ENCODE measurements at places on chromosomes 5 and 9.
A peak's percentile ranks its signal among the peaks of the same experiment; 100 is the strongest.

GRCh38 chr5:139181835-139182452 is 16.2 kb downstream of the SIL1 start:
- peak; percentile 7 for DNase-seq

GRCh38 chr9:130137081-130137640 is 35.0 kb upstream of the NCS1 start:
- no peak for DNase-seq

GRCh38 chr5:60287174-60287771 is 393.7 kb upstream of the PDE4D start:
- DNase-seq = peak; percentile 23

- DNase-seq = no peak
These were observed 1710.1 kb upstream of the CDH9 start for GRCh38 chr5:28748446-28748845.

GRCh38 chr5:10567121-10567591 is 3.3 kb downstream of the ANKRD33B start:
- DNase-seq = no peak

- DNase-seq = peak; percentile 28
These were observed 35.7 kb downstream of the TGFBI start for GRCh38 chr5:136064510-136064909.

DNA sequence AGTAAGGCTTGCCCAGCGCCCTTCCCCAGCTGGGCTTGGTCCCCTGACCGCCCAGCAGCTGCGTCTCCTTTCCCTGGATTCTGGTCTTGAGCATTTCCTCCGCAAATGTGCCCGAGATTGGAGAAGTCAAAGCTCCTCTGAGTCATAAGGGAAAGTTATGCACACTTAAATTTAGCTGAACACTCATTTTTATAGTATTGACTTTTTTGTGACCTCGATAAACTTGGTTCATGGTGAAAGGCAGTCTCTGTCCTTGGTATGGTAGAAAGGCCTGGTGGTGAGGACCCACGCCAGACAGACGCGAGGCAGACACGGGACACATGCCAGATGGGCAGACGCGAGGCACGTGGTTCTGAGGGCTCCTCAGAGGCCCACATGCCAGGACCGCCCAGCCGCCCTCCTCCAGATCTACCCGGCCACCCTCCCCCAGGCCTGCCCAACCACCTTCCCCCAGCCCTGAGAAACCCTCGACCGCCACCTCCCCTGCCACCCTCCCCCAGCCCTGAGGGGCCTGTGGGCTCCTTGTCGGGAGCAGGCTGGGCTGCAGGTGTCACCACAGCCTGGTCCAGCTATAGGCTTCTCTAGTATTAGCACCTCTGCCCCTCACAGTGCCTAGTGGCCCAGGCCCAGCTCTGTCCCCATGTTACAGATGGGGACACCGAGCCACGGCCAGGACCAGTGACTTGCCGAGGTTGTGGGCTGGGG is 60.9 kb upstream of the CACNA1B start:
- DNase-seq = no peak

- DNase-seq = no peak
These were observed 74.9 kb downstream of the CAMK4 start for GRCh38 chr5:111299067-111299481.

DNA sequence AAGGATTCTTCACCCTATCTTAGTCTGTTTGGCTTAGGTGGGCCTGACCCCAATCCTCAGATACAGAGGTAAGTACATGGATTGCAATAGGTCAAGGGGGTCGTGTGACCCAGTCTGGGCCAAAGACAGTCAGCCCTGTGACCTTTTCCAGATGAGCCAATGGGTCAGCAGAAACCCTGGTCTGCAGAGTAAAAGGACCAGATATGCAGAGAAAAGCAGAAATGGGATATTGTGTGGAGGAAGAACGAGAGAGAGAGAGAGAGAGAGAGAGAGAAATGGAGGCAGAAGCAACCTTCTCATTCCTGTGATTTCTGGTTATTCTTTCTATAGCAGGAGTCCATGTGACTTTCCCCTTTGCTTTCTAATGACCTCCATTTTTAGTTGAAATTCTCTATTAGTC is 40.4 kb upstream of the CRB2 start:
- no peak for DNase-seq

DNA sequence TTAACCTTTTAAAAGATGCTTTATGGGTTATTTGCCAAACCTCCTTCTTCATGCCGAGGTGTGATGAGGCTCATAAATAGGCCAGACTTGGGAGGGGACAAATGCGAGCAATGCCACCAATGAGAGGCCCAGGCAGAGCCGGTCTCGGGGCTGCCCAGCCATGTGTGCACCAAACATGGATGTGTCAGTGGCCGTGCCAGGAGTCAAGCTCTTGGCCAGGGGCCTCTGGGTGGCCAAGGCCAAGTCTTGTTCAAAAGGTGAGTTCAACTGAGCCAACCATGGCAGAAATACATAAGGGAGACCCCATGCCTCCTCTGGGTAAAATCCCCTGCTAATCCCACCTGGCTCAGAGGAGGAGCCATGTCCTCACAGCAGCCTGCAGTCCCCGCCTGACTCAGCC is 10.9 kb upstream of the LCN15 start:
- no peak for DNase-seq

DNA sequence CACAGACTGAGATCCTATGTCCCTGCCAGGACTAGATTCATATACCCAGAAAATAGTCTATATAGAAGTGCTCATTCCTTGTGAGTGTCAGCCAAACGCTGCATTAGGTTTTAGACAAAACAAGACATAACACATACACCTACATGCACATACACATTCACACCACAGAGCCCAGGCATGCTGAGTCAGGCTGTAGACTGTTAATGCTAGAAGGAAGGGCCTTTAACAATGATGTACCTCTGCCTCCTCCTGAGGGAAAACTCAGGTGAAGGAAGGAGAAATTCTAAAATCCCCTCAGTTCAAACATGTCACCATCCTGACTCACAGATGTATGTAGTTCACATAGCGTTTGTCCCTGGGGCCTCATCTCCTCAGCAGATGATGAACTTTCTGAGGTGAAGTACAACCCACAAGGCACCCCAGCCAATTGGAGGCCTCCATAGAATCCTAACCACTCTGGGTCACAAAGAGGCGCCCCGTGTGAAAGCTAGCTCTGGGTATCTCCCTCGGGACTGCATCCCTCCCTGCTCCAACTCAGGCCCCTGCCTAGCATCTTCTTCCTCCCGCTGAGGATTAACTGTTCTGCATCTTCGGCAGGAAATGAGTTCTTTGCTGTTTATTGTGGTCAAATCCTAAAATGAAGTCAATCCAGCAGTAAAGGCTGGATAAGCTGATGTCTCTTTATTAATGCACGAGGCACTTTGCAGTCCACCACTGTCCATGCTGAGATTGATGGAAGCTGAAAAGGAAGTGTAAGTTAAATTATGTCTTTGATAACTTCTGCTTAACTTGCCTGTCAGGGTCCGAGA is 40.8 kb upstream of the FSTL4 start:
- no peak for DNase-seq

GRCh38 chr5:131973089-131973712 is 27.7 kb upstream of the MEIKIN start:
- DNase-seq = no peak

DNA sequence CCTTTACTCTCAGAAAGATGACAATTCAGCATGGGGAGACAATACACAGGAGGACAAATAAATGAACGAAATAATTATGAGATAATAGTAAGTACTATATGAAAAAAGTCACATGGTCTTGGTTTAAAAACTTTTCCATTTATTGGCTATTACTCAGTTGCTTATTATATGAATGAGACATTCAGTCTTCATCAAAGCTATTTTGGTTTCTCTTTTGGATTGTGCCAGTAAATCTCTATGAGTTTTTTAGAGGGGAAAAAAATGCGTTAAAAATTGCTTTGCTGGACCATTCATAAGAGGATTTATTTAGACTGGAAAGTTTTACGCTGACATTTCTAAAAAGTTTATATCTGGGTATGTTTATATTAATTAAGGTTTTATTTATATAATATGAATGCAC is 137.7 kb downstream of the AOPEP start:
- DNase-seq = no peak

DNA sequence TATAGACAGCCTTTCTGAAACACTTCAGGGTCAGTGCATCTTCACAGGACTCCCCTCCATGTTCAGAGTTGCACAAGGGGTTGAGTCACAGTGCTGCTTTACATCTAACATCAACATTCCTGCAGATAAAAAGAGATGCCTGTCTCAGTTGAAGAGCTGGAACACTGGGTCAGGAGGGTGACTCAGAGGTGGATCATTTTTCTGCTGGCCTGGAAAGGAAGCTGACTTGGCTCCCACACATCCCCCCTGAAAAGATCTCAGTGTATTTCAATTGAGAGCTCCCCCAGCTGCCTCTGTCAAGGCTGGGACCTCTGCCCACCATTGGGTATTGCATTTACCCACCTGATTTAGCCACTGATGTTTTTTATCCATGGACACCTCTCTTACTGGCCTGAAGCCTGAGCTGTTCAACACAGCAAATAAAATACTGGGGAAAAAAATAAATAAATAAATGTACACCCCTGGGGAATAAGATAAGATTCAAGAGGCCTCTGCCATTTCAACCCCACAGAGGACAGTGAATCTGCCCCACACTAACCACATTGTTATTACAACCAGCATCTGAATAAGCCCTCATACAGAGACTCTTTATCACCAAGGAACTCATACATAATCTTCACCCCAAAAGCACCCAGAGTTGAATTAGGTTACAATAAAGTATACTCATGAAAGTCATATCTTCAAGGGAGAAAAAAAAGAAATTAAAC is 716.4 kb downstream of the SEMA5A start:
- DNase-seq = peak; percentile 88

- DNase-seq = no peak
These were observed 221.8 kb downstream of the MEF2C start for GRCh38 chr5:88660947-88661805.

DNA sequence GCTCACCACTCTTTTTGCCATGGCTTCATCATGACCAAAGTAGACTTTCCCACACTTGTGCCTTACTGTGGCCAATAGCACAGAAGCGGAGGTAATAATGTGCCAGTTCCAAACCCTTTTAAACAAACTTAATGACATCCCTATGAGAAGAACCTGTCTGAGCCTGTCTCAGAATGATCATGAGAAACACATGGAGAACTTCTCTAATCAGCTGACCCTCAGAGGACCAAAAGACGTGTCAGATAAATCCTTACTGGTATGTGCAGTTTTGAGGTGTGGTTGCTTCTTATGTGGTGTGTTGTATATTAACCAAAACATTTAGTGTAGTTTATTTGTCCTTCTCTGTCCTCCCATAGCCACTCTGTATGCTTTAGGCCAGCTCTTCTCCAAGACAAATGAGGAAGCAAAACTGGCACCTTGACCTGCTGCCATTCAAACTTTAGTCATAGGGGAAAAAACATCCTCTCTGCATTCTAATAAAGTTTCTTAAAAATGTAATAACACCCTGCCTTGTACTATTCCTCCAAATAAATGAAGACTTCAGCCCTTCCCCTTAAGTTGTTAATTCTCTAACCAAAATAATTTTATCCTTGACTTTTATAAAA is 168.9 kb downstream of the MUSK start:
- no peak for DNase-seq

DNA sequence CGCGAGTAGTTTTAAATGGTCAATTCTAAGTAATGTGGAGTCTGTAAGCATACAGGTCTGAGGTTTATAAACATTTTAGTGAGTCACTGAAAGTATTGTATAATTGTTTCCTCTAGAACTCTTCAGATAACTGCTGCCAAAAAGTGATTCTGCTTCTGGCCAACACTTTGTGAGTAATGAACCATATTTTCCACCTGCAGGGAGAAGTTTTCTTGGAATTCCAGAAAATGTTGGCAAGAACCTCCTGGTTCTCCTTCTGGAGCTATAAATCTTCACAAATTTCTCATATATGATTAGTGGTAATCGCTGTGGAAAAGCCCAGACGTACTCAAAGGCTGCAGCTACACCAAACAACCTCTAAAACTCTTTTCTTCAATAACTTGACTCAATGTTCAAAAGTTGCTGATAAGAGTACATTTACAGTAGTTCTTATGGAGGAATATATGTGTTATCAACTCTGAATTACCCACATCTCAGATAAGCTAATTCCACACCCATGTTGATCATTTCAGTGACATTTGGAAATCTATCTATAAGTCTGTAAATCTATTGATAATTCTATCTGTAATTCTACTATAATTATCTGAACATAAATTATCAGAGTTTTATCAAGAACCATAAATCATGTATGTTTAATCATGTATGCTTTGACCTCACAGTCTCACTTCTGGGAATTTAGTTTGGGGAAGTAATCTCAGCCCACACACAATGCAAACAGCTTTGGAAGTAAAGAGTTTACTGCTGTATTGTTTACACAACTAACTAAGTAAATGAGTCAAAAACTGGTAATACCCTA is 74.1 kb downstream of the FNBP1 start:
- no peak for DNase-seq

DNA sequence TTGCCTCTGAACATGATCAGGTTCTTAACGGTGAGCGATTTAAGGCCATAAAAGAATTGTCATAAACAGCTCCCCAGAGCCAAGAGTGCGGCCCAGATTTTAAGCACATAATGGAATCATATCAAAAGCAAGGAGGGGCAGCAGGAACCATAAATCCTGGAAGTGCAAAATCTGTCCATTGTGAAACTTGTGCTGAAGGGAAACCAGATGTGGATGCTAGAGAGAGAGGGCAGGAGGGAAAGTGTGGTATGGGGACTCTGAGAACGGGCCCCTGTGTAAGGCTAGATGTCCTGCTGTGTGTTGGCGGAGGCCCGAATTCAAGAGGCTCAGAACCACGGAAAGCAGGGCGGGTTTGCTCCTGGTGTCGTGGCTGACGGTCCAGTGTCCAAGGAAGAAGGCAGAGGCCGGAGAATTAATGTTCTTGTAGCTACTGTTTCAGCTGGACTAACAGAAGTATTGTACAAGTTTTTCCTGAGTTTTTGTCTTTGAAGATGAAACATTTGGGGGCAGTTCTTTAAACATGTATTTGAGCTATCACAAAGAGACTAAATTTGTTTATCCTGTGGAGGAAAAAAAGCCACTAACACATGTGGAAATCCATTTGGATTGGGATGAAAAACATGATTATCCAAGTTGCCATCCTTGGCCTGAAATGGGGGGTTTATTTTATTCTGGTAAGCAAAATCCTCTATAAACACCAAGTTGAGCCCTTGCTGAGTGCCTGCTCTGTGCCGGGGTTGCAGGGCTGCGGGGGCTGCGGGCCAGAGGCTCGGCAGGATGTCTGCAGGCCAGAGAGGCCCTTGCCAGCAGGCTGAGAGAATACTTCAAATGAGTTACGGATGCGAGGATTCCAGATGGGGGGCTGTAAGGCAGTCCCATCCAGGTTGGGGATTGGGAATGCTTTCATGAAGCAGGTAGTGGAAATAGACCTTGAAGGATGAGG is 9.2 kb upstream of the CXCL14 start:
- DNase-seq = no peak

- DNase-seq = no peak
These were observed 621.4 kb downstream of the RAB3C start for GRCh38 chr5:59204114-59204897.

GRCh38 chr5:151318850-151319732 is 15.5 kb upstream of the SLC36A3 start:
- DNase-seq = no peak
